ENCODE measurements at places on chromosomes 4 and X.
A peak's percentile ranks its signal among the peaks of the same experiment; 100 is the strongest.

- no peak overlapping the region for H3K27ac ChIP-seq
- no peaks in the 10 kb centered on the region for H3K4me1 ChIP-seq
- no peak for DNase-seq
- no peaks in the 10 kb centered on the region for H3K27me3 ChIP-seq
- H3K36me3 ChIP-seq = no peaks in the 10 kb centered on the region
- H3K4me3 ChIP-seq = no peak overlapping the region
These were observed 137.9 kb downstream of the ANK2 start for GRCh38 chr4:113187358-113187757.

GRCh38 chr4:79163981-79164490 is 161.8 kb downstream of the NAA11 start:
- no peak for DNase-seq
- H3K27ac ChIP-seq = no peak overlapping the region
- H3K4me1 ChIP-seq = no peaks in the 10 kb centered on the region
- H3K36me3 ChIP-seq = no peaks in the 10 kb centered on the region
- no peak overlapping the region for H3K4me3 ChIP-seq

DNA sequence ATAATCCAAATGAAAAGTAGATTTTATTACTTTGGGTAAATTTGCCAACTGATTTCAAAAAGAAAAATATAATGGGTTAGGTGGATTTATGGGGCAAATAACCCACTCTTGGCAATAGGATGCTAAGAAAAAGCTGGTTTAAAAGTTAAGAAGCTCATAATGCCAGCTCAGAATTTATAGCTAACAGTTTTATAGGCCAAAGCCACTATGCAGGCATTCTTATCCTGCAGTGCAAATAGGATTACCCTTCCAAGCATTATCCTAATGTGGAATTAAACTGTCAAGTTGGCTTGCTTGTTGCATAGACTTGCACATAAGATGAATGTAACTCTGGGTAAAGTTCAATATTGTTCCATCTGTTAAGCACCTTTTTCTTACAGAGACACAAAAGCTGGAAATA is 703.0 kb downstream of the PCDH18 start:
- H3K4me1 ChIP-seq = no peaks in the 10 kb centered on the region
- no peak overlapping the region for H3K4me3 ChIP-seq
- H3K27ac ChIP-seq = no peak overlapping the region
- DNase-seq = peak; percentile 47
- H3K36me3 ChIP-seq = no peaks in the 10 kb centered on the region

DNA sequence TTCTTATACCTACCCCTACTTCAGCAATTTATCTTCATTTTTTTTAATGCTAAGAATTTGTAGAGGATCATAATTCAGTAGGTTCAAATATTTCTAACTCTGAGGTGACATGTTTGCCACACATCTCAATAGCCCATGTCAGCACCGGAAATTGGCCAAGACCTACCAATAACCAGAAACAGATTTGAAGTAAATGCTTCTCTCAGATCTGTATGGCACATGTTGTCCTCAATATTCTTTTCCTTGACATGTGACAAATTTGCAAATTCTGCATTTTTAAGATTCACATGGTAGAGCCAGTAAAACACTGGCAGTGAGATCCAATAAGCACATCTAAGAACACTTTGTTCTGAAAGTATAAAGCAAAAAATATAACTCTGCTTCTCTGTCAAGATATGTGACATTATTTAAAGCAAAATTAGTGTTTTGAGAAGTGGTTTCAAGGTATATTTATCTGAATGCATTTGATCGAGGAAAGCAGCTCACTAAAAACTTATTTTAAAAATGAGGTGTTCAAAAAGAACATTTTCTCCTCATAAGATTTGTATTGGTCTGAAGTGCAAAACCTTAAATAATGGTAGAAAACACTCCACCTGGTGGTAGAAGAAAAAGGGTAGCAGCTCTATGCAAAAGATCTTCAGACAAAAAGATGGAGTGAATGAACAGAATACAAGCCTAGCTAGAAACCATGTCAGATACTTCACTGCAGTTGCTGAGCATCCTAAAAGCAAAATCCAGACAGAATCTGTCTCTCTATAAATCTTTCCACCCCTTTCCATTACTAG is 513.8 kb upstream of the FAM241A start:
- H3K36me3 ChIP-seq = no peaks in the 10 kb centered on the region
- H3K4me3 ChIP-seq = no peak overlapping the region

GRCh38 chr4:187183826-187184225 is 460.2 kb upstream of the FAT1 start:
- DNase-seq = no peak
- no peaks in the 10 kb centered on the region for H3K27me3 ChIP-seq
- H3K27ac ChIP-seq = no peak overlapping the region
- no peaks in the 10 kb centered on the region for H3K36me3 ChIP-seq
- no peaks in the 10 kb centered on the region for H3K4me1 ChIP-seq
- no peak overlapping the region for H3K4me3 ChIP-seq

DNA sequence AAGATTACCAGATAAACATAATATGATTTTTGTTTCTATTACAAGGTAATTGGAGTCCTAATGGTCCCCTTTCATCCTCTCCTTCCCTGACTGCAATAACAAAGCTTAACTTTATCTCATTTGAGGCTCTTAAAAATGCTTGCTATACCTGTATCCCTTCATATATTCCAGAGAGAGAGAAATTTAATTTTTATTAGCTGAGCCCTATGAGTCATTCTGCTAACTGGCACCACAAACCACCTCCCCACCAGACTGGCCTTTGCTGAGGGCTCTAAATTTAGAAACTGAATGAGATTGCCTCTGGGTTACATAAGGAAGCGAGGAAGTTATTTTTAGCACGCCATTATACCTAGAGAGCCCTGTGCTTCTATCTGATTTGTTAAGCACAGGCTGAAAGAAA is 27.4 kb downstream of the CBLL2 start:
- H3K36me3 ChIP-seq = no peaks in the 10 kb centered on the region
- H3K27me3 ChIP-seq = no peaks in the 10 kb centered on the region
- no peak overlapping the region for H3K4me3 ChIP-seq

DNA sequence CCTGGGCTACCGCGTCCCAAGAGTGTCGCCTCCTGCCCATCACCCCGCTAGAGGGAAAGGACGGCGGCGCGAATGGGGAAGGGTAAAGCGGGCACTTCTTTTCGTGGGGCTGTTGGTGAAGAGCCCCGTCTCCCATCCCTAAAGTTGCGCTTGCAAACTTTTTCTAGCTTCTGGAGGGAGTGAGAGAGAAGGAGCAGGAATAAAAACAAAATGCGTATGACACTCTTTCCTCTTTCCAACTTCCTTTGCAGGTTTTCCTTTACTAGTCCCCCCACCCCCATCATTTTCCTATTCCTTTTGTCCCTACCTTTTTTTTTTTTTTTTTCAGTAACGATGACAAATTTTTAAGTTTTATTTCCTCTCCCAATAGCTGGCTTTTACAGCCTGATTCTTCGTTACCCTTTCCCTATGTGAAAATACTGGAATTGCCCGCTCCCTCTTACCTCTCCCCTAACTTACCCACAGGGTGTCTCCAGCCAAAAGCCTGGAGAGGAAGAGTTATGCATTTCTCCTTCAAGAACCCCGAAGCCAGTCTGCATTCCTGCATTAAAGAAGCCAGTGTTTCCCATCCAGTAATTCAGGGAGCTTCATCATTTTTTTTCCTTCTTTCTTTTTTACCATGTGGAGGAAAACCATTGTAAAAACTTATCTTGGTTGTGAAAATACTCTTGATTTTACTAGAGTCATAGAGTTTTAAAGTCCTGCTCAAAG is 613 bp upstream of the ARSJ start:
- H3K27ac ChIP-seq = peak overlapping the region; percentile 68
- DNase-seq = no peak
- peak overlapping the region; percentile 57 for H3K4me3 ChIP-seq
- peaks cover 14% of the 10 kb centered on the region for H3K4me1 ChIP-seq

DNA sequence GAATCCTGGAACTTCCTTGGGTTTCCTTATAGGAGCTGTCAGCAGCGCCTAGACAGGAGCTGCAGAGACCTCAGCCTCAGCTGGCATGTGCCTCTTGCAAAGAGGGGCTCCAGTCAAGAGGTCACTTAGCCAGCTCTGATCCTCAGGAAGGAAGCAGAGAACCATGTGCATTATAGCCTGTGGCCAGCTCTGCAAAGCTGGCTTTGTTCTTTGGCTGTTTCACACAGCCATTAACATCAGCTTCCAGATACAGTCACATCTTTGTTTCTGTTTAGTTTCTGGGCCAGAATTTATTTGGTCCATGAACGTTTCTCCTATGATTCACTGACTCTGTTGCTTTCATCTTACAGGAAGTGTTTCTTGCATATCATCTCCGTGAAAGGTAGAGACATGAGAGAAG is 92.4 kb downstream of the CC2D2A start:
- H3K4me3 ChIP-seq = no peak overlapping the region
- H3K27ac ChIP-seq = no peak overlapping the region
- no peak for DNase-seq
- H3K36me3 ChIP-seq = peaks cover 29% of the 10 kb centered on the region

DNA sequence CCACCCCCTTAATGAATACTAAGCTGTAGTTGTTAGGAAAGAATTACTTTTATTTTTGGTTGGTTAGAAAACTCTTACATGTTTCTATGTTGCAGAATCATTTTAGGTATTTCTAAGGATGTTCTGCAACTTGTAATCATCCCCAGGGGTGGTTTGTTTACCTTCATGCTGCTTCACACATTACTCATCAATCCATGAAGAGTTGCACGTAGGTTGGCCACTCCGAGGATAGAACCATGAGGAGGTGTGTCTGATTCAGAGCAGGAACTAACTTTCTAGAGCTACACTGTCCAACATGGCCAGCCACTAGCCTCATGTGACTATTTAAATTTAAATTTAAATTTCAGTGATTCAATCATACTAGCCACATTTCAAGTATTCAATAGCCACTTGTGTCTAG is 127.2 kb upstream of the FRMPD4 start:
- H3K4me1 ChIP-seq = no peaks in the 10 kb centered on the region
- no peak for DNase-seq
- no peak overlapping the region for H3K27ac ChIP-seq
- no peaks in the 10 kb centered on the region for H3K36me3 ChIP-seq
- H3K27me3 ChIP-seq = peaks cover 2% of the 10 kb centered on the region
- no peak overlapping the region for H3K4me3 ChIP-seq

- H3K4me1 ChIP-seq = peaks cover 9% of the 10 kb centered on the region
- no peaks in the 10 kb centered on the region for H3K36me3 ChIP-seq
- no peaks in the 10 kb centered on the region for H3K27me3 ChIP-seq
- peak; percentile 64 for DNase-seq
- peak within 1 kb of the TSS; percentile 80 for H3K27ac ChIP-seq
These were observed at the start of gene PKD2 for GRCh38 chr4:88007304-88008121. TSS of gene PKD2 (plus strand) at chr4:88007635. CDS start at chr4:88007734, 99 bp downstream.

- no peaks in the 10 kb centered on the region for H3K4me1 ChIP-seq
- no peak overlapping the region for H3K27ac ChIP-seq
- H3K27me3 ChIP-seq = no peaks in the 10 kb centered on the region
- H3K36me3 ChIP-seq = no peaks in the 10 kb centered on the region
- DNase-seq = no peak
- H3K4me3 ChIP-seq = no peak overlapping the region
These were observed 639 bp downstream of the FAM47B start for GRCh38 chrX:34943235-34943634.

DNA sequence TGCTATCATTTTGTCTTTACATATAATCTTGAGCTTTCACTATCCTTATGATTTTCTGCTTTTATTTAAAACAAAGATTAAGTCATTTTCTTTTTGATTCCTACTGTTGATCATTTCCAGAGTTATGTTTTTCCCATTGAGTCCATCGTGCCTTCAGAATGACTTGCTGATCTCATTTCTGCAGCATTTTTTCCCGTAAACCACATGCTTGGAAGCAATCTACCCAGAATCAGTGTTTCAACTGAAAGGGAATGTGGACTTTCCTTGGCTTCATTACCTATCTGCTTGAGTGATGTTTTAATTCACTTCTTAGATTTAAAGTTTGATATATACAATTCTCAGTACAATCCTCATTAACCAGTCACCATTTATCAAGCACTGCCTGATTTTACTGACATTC is 192.4 kb upstream of the FSTL5 start:
- H3K27ac ChIP-seq = no peak overlapping the region
- H3K4me3 ChIP-seq = no peak overlapping the region
- H3K4me1 ChIP-seq = no peaks in the 10 kb centered on the region
- H3K36me3 ChIP-seq = no peaks in the 10 kb centered on the region
- no peaks in the 10 kb centered on the region for H3K27me3 ChIP-seq

DNA sequence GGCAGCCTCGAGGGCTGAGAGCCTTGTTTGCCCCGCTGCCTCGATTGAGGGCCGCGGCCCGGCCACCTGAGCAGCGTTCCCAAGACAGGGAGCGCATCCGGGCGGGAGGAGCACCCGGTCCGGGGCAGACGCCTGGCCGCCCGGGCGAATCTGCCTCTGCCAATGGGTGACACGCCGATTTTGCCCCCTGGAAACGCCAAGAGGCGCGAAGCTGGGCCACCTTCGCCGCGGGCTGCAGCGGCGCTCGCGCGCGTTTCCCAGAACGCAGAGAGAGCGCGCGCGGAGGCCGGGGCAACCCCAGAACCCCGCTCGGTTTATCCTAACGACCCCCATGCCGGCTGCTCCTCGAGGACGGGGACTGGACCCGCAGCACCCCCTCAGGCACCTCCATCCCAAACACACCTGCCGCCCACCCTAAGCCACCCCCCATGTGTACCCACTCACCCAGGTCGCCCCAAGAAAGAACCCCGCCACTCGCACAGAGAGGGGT is 575 bp downstream of the MAP7D2 start:
- peaks cover 51% of the 10 kb centered on the region for H3K27me3 ChIP-seq
- peak; percentile 26 for DNase-seq
- H3K4me1 ChIP-seq = peaks cover 8% of the 10 kb centered on the region
- no peaks in the 10 kb centered on the region for H3K36me3 ChIP-seq
- H3K27ac ChIP-seq = no peak overlapping the region

DNA sequence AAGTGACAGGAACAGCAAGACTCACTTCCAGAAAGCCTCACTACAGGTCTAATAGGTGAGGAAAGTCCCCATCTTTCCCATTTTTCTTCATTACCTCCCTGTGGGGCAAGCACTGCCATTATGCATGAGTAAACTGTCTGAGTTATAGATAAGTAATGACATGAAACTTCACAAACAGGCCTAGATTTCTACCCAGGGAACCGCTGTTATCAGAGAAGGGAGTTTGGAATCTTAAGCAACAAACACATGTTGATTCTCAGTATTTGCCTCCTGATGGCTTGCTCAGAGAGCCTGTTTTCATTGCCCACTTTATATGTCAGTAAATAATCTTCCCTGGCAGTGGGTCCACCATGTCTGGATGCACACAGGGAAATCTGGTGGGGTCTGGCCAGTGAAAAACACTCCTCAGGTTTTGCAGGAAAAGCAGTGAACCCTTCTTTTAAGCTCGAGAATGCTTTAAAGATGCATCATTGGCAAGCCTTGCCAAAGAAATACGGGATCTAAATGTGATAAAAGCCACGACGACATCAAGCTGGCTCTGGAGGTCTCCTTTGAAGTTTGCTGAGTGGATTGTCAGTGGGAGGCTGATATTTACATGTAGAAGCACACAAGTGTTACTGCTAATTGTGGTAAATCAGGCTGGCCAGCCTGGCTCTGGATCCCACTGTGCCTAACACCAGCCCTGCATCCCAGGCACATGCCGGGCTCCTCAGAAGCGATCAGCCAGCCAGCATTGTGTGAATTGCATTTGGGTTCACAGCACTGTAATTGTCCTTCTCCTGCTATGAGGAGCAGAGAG is 25.2 kb downstream of the PDGFRA start:
- H3K4me1 ChIP-seq = no peaks in the 10 kb centered on the region
- no peaks in the 10 kb centered on the region for H3K27me3 ChIP-seq
- H3K27ac ChIP-seq = no peak overlapping the region
- H3K36me3 ChIP-seq = no peaks in the 10 kb centered on the region

GRCh38 chrX:131279617-131280016 is 9.5 kb downstream of the IGSF1 start:
- no peak overlapping the region for H3K27ac ChIP-seq
- H3K27me3 ChIP-seq = peaks cover 19% of the 10 kb centered on the region
- DNase-seq = no peak
- H3K36me3 ChIP-seq = no peaks in the 10 kb centered on the region
